ENCODE measurements at places on chromosomes 5 and 9.

DNA sequence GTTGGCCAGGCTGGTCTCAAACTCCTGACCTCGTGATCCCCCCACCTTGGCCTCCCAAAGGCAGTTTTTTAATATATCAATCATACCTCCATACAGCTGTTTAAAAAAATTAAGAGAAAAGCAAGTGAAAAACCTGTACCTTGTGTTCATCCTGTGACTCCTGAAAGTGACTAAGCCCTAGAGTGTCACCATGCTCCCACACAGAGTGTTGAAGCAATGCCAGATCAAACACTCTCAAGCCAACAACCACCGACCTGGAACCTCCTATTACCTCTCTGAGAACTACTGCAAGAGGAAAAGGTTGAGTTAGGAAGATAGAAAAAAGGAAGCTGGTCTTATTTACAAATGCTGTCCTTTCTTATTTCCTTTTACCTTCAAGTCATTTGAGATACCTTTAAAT lies 123.5 kb downstream of the RASEF start:
- DNase-seq = no peak

DNA sequence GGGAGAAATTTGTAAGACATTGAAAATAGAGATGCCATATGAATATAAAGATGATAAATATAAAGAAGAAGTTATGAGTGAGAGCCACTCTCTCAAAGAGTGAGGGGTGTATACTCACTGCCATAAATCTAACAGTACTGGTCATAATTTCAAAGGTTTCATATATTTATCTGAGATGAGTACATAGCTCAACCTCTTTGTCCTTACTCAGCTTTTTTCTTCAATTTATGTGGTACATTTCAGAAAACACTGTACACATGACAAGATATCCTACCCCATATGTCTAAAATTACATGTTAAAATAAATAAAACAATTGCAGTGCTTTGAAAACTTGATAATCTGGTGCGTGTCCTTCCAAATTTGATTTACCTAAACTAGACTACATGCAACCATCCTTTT lies 5.2 kb upstream of the MCC start:
- DNase-seq = no peak

DNA sequence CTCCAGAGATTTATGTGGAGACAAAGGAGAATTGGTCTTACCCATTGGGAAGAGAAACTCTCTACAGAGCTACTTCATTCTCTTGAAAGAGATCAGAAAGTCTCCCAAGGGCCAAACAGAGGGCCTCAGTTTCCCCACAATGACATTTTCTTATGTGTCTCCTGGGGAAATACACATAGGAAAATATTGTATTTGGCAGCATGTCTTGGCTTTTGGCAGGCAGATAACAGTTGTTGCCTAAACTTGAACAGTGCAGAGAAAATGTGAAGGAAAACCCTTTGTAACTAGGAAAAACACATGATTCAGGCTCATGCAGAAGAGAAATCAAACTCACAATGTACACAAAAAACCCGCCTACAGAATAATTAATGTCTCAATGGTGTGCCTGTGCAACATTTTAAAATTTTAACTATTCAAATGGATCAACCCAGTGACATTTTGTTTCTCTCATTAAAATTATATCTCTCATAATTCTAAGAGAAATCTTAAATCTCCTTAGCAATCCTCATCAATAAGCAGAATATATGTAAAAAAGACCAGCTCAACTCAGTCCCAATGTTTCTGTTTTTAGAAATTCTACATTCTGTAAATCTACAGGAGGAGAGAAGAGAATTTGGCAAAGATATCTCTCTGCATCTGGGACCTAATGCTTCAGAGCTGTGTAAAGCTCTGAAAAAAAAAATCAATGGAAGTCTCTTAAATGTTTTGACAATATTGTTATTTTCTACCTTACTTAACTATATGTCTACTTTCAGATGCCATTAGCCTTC lies 205.1 kb downstream of the ADAMTSL1 start:
- no peak for DNase-seq

DNA sequence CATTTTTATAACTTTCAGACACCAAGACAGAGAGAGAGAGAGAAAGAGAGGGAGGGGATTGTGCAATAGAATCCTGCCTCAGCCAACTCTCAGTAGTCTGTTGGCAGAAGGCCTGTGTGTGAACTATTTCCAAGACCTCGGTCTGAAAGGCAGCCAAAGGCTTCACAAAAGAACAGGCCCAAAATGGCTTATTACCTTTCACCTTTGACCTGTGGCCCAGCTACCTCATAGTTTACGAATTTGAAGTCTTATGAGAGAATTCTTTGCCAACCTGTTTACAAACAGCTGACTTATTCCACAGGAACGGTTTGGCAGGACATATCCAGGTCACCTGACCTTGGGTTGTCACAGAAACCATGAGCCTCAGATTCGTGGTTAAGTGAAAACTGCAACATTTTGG lies 48.6 kb downstream of the NR2F1-AS1 start:
- peak; percentile 9 for DNase-seq

GRCh38 chr5:180116077-180116999 lies 44.8 kb upstream of the RNF130 start:
- no peak for DNase-seq

DNA sequence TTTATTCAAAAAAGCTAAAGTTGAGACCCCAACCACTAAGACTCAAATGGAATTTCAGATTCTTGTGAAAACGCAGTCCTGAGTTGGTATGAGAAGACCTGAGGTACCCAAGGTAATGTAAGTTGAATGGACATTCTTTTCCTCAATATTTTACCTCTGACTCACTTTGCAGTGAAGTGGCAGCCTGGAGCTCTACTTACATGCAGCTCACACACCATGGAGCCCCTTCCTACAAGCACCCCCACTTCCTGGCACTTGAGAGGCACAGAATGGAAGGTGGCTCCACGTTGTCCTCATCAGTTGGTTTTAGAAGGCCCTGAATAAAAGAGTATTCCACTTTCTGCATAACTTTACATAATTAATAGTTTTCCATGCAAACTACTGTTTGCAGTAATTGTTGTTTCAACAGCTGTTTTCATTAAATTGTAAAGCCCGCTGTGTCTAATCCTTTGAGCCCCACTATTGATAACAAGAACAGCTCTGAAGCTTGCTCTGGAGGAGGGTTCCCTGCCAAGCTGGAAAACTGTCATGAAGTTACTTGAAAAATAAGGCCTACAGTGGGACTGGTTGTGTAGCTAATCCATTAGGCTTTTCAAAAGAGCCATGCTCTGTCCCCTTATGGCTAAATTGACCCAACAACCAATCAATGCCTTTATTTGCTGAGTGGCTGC lies 102.2 kb upstream of the SPATA31D4 start:
- no peak for DNase-seq

All from KBM-7 (cell line).